Hematopoietic multipotent progenitor cell treated with erythropoietin and hydrocortisone succinate and interleukin-3 and kit ligand, for 4 days (in vitro differentiated cells): ENCODE measurements at places on chromosomes 2 and 18.
A peak's percentile ranks its signal among the peaks of the same experiment; 100 is the strongest.

DNA sequence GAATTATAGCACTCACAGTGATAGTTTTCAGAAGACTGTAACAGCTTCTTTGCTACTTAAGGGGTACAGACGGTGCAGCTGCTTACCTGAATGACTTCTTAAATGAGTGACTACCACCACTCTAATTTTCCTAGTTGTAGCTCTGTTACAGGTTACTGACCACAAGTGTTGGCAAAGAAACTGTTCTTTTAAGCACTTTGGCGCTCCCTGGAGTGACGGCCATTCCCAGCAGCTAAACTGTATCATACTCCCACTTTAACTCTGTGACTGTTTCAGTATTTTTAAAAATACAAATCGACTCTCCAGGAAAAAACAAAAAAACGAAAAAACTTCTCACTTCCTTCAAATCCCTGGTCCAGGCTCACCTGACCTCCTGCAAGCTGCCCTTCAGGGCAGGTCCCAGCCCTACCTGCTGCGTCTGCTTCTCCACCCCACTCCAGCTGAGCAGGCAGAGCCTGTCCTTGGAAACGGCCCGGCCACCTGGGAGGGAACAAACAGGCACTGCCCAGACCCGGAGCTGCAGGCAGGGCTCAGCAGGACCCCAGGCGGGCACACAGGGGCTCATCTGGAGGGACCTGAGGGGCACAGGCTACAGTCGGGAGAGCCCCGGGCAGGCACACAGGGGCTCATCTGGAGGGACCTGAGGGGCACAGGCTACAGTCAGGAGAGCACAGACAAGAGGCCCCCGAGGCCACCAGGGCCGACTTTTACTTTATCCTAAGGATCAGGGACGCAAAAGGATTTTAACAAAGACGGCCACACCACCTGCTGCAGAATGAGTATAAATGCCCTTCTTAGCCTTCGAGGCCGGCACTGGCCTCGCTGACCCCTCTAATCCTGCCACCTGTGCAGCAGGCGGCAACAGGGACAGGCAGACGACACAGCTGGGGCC lies 24.5 kb downstream of the SLC66A2 start:
- no peak for DNase-seq

GRCh38 chr18:59915606-59916005 lies 15.8 kb downstream of the PMAIP1 start:
- DNase-seq: no peak

DNA sequence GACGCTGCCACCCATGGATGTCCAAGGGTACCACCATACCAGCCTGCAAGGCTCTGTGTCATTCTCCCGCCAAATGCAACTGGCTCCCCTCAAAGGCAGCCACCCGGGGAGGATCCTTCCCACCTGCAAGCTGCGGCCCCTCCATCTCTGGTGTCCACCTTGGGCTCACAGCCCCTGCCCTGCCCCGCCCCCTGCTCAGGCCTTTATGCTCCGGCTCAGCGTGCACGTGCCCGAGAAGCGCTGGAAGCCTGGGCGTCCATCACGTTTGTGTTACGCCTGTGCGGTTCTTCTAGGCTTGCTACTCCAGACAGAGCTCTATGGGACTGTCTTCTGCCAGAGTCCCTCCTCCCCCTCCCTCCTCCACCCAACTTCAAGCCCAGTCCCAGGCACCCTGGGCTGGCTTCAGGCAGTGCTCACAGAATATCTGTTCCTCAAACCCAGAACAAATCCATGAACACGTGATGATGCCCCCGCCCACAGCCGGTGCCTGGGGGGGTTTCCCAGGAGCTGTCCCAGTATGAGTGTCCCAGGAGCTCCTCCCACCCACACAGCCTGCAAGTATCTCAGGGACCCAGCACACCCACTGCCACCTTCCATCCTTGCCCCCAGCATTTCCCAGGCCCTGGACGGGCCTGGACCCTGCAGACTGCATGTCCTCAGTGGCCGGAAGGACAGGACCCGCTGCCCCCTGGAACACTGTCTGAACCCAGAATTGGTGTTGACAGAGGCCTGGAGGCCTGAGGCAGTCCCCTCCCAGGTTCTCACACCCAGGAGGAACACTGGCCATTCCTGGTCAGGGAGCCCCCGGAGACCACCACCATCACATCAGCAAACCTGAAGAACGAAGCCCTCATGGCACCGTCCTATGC lies 30.3 kb downstream of the KIF1A start:
- DNase-seq: no peak

GRCh38 chr2:149908726-149909683 lies 321.4 kb upstream of the MMADHC start:
- peak; percentile 49 for DNase-seq

- no peak for DNase-seq
These were observed 135.6 kb downstream of the SMAD7 start for GRCh38 chr18:48815179-48815515.

GRCh38 chr2:203347375-203347774 lies 19.2 kb downstream of the ABI2 start:
- DNase-seq: peak; percentile 92

DNA sequence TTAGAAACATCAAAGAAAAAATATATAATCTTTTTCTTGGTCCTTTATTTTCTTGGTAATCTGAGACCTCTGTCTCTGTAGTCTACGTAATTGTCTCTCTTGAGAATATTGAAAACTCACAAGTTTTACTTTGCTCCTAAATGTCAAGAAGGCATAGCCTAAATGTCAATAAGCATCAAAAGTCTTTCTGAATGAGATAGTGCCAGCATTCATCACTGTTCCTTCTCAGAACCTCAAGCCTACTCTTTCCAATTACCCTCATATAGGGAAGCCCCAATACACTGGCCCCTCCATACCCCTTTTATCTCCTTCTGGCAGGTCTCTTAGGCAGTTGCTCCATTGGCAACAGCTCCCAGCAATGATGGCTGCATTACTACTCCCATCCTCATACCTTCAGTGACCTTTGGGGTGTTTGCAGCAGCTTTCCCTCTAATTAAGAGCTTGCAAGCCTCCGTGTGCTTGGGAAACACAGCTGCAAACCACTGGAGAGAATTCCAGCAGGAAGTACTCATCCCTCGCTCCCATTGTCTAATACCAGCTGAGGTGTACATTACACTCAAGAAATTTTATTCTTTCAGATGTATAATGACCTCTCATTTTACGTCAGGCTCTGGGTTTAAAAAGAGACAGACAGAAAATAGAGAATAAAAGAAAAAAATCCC lies 95.8 kb downstream of the KYNU start:
- no peak for DNase-seq

DNA sequence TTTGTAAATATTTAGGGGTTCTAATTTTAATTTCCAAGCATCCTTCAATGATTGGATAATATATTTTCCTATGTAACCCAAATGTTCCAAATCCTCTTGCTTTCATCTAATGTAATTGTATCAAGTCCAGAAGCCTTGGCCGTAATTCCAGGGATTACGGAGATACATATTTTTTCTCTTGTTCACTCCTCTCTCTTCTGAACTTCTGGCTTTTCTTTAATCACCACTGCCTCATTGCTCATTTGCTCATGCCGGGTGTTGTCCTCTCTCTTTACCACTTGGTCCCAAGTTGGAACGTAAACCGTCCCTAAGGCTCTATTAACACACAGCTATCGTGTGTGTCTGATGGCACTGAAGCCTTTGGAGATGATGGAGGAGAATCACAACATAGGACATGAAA lies 188.7 kb upstream of the COL3A1 start:
- no peak for DNase-seq

- DNase-seq: no peak
These were observed 25.6 kb downstream of the HADHB start for GRCh38 chr2:26270373-26270772.

- DNase-seq: no peak
These were observed 13.1 kb downstream of the NT5DC4 start for GRCh38 chr2:112733871-112734270.

GRCh38 chr2:69693775-69694450 lies 48.0 kb upstream of the ANXA4 start:
- no peak for DNase-seq

- DNase-seq: no peak
These were observed 71.5 kb downstream of the ASB1 start for GRCh38 chr2:238498188-238498587.

GRCh38 chr2:221758076-221758475 lies 186.0 kb upstream of the EPHA4 start:
- peak; percentile 12 for DNase-seq

GRCh38 chr2:46469116-46469515 lies 10.2 kb upstream of the TMEM247 start:
- DNase-seq: no peak

DNA sequence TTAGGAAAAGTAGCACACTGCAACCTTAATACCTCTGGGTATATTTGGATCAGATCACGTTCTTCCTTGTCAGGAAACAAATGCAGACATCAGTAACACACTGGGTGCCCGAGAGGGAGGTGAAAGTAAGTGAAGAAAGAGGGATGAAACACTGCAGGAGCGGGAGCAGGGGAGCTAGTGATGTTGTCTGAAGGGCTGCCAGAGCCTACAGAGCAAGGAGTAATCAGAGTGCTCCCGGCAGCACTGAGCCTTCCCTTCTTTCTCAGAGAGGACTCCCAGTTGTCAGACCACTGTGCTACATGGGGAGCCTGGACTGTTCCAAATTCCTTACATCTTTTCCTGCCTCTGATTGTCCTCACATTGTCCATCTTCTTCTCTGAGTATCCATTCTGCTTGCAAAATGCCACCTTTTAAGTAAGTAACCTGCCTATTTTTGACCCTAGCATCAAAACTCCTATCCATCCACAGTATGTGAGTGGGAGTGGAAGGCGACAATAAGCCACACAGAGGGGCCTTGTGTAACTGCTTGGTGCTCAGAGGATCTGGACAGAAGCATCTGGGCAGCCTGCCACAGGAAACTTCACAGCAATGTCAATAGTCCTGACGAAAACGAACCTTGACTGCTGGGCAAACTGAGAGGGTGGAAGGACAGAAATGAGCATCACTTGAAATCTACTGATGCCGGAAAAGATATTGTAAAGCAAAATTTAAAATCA lies 10.8 kb upstream of the NAB1 start:
- DNase-seq: no peak

GRCh38 chr2:181203916-181204315 lies 223.5 kb downstream of the UBE2E3 start:
- no peak for DNase-seq

- no peak for DNase-seq
These were observed 35.3 kb upstream of the NPAS2 start for GRCh38 chr2:100784681-100785080.

GRCh38 chr2:226837334-226837733 lies 1.5 kb downstream of the RHBDD1 start:
- no peak for DNase-seq

GRCh38 chr2:84040281-84040680 lies 418.8 kb downstream of the SUCLG1 start:
- DNase-seq: no peak

GRCh38 chr2:159855557-159856061 lies 57.6 kb upstream of the CD302 start:
- peak; percentile 11 for DNase-seq

- DNase-seq: no peak
These were observed 423.9 kb downstream of the CMPK2 start for GRCh38 chr2:6441800-6442199.

- DNase-seq: no peak
These were observed 18.8 kb downstream of the FBXO41 start for GRCh38 chr2:73265298-73266060.

DNA sequence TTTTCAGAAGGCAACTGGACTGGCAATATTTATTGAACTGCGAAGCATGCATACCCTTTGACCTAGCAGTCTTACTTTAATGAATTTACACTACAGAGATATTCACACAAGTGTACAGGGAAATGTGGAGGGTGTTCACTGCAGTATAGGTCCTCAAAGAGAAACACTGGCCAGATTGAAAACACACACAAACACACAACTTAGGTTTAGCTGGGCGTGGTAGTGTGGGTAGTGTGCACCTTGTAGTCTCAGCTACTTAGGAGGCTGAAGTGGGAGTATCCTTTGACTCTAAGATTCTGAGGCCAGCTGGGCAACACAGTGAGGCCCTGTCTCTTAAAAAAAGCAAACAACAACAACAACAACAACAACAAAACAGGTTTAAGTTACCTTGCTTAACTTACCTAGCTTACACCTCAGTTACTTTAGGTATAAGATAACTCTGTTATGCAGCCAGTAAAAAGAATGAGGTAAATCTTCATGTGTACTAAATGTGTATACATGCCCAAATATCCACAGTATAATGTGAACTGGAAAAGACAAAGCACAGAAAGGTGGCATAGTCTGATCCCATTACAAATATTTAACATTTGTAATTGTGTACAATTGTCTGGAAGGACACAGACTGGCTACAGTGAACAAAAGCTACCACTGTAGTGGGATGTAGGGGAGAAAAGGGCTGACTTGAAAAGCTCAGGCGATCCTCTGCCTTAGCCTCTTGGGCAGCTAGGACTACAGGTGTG lies 105.9 kb upstream of the FZD5 start:
- DNase-seq: no peak

DNA sequence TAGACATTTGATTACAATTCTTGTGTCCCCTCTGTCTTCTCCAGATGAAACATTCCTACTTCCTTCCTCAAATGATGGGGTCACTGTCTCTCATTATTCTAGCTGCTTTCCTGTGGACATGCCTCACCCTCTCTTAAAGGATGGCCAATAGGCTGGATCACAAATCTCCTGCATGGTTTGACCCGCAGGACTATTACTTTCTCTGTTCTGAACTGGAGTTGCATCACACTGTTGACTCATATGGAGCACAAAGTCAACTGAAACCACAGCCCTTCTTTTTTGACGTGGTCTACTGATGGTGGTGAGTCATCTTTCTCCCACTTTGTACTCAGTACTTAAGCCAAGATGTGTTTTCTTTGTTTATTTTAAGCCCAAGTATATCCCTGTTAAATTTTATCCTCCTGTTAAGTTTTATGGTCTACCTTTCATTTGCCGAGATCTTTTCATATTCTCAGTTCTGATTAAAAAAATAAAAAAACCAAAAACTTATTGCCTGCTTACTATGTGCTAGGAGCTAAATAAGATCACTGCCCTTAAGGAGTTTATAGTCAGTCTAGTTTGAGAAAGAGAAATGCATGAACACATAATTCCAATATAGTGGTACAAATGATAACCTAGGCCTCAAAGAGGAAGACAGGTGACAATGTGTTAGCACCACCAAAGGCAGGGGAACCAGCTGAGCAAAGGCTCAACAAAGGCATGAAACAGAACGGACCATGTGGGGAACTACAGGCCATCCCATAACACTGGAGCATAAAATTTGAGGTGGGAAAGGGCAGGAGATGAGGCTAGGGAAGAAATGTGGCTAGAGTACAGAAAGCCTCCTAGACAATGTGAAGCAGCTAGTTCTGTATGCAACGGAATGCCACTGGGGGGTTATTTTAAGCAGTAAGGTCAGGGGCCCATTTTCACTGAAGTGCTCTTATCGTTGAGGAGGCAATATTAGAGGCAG lies 67.6 kb upstream of the ZFP36L2 start:
- peak; percentile 91 for DNase-seq
